ENCODE measurements at places on chromosomes 2 and 18.

- DNase-seq = no peak
Observed at GRCh38 chr2:222418739-222419138, 5.6 kb upstream of the SGPP2 start.

GRCh38 chr2:46615555-46615954 is 136.2 kb downstream of the TMEM247 start:
- no peak for DNase-seq

- DNase-seq = no peak
Observed at GRCh38 chr2:146267093-146267492, 1577.7 kb upstream of the ACVR2A start.

DNA sequence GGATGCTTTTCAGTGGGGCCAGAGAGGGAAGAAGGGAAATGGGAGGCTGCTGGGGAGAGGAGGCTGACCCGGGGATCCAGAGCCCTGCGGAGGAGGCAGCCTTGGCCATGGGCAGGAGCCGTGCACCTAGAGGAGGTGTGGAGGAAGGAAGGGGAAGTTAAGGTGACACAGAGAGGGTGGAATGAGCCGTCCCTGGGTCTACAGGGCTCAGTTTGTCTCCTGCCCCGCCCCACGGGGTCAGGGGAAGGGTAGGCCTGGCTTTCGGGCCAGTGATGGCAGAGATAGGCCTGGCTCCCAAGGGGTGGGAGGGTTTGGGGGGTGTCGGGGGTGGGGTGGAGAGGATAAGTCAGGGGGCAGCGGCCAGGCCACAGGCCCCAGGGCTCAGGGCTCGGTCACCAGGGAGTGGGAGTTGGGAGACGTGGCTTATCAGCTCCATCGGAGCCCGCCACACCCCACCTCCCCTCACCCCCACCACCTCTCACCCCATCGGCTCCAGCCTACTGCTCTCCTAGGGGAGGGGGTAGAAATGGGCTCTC is 39.5 kb upstream of the NOTO start:
- DNase-seq = no peak

GRCh38 chr2:56198936-56199335 is 15.1 kb downstream of the CCDC85A start:
- DNase-seq = no peak

Measured in HS-27A (cell line).